ENCODE measurements at places on chromosomes 7 and 10.
A peak's percentile ranks its signal among the peaks of the same experiment; 100 is the strongest.

DNA sequence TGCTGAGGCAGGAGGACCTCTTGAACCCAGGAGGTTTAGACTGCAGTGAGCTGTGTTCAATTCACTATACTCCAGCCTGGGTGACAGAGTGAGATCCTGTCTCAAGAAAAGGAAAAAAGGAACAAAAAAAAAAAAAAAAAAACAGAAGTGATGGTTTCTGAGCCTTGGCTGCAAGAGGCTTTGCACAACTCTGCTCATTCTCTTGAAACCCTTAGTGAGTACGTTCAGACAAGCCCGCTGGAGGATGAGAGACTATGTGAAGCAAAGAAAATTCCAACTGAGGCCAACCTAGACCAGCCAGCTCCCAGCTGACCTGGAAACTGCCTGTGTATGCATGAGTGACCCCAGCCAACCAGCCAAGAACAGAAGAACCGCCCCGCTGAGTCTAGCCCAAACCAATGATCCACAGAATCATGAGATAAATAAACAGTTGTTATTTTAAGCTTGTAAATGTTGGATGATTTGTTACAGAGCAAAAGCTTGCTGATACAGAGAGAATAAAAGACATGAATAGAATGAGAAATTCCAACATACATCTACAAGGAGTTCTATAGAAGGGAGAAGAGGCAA is 50.6 kb upstream of the FZD9 start:
- DNase-seq: no peak

GRCh38 chr10:5547681-5547930 is 22.8 kb downstream of the CALML3 start:
- DNase-seq: no peak

DNA sequence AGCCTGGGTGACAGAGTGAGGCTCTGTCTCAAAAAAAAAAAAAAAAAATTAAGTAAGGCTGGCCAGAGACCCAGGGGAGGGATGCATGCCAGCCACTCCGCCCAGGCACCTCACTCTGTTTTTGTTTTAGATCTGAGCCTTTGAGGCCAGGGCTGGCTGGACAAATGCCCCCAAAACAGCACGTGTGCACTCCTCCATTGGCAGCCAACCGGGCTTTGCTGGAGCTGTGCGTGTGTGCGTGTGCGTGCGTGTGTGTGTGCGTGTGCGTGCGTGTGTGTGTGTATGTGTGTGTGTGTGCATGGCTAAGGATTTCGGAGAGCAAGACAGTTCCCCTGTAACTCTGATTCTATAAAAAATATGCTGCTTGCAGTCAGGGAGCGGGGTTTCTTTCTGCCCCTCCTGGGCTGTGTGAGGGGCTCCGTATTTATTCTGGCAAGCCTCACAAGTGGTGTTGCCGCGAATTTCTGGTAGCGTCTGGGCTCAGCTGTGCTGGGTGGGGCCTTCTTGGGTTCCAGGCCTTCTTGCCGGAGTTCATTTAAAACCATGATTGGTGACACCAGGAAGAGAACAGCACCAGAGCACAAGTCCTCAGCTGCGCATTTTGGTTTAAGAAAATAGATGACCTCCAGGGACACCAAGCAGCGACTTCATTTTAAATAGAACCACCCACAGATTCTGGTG is 28.1 kb upstream of the UNCX start:
- DNase-seq: no peak

DNA sequence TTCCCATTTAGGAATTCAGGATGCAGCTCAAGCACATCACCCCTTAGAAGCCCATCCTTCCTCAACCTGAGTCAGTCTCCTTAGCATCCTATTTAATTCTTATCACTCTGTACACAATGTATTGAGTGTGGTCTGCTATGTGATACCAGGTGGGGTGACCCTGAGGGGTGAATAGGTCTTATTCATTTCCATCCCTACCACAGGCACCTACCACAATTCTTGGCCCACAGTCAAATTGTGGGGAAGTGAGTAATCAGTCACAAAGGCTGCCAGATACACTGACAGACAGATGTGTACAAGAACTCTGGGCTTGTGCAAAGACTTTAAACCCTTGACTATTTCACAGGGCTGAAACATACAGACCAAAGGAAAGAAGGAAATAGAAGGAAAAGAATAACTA is 560.5 kb downstream of the PARD3 start:
- no peak for DNase-seq

DNA sequence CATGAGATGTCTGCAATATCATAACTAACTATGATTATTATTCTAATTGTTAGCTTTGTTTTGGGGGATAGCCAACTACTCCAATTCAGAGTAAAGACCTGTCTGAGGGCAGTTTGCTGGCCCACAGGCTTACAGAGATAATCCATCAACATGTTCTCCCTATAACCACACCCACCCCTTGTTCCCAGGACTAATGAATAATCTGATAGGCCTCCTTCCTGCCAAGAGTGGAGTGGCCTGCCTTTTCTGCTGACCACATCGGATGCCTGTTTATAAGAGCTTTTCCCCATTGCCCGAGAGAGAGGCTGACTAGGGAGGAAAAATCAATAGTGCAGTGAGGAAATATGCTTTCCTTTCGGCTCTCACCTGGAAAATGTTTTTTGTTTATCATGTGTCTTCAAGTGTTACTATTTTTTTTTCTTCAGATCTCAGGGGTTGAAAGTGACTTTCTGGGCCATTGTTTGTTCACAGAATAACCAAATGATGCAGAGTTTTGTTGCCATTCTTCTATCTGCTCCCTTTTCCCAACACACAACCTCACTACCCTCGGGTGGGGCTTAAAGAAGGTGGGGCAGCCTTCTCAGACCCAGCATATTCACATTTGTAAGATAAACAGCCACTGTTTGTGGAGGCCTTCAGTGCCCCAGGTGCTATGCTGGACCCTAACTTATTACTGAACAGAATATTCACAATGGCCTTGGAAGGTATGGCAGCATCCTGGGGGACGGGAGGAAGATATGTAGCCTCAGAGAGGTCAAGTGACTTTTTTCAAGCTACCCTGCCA is 38.4 kb downstream of the PLPP4 start:
- no peak for DNase-seq

DNA sequence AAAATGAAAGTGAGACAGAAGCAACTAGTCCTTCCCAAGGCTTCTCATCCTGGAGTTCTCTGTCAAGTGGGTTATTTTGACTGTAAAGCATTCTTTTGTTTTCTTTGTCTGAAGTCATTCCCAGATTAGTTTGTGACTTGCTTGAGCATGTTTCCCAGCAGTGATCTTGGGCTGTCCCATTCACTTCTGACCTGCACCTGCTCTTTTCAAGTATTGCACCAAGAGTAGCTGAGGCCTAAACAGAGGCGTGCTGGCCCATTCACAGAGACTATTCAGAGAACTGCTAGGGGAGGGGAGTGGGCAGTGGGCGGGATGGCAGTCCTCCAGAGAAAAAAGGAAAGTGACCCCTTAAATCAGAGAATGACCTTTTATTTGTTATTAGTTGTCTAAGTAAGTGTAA is 61.3 kb downstream of the CACNA2D1 start:
- DNase-seq: no peak

DNA sequence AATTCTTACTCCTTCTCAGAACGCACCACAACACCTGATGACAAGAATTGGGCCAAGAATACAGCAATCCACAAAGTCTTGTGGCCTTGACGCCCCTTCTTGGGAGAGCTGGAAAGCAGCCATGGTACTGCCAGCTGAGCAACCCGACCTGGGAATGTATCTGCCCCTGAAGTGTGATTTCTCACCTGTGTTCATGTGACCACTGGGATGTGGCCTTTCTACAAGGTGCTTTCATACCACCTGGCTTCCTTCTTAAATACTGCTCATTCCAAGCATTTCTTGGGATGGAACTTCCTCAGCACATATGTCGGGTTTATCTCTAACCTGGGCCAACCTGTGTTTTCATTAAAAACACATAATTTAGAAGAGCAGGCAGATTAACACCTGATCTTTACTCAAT is 72.1 kb downstream of the HTR7 start:
- no peak for DNase-seq

- DNase-seq: peak; percentile 18
Measured at GRCh38 chr7:2008101-2008935, 224.4 kb downstream of the MAD1L1 start.

DNA sequence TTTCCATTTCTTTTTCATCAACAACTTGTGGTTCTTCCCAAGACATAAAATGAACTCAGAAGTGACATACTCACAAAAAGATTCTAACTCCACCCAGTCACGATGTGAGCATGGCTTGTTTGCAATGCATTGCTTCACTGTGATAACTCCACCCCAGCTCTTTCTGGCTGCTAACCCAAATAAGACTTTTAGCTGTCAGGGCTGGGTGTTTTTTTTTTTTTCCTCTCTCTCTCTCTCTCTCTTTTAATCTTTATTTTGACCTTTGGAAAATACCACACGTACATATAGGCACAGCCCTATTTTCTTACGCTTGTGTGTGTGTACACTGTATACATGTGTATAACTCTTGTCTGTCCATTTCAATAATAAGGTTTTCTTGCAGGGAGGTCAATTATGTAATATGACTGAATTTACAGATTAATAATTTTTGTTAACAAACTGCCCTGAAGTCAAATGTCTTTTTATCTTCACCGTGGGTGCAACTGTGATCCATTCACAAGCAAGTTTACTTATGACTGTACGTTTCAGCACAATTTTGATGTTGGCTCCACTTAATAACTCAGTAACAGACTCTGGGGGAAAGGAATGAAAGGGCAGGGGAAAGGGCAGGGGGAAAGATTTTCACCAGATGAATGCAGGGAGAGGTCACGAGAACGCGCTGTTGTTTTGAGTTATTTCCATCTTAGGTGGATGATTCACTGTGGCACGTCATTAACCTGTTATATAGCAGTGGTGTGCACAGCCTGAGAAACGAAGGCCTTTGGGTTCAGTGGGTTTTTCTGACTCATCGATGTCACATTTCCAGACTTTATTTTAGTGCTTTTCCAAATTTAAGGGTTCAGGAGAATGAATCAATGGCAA is 49.1 kb downstream of the APBB1IP start:
- peak; percentile 40 for DNase-seq

- no peak for DNase-seq
Measured at GRCh38 chr10:130128922-130129321, 7.3 kb upstream of the GLRX3 start.

DNA sequence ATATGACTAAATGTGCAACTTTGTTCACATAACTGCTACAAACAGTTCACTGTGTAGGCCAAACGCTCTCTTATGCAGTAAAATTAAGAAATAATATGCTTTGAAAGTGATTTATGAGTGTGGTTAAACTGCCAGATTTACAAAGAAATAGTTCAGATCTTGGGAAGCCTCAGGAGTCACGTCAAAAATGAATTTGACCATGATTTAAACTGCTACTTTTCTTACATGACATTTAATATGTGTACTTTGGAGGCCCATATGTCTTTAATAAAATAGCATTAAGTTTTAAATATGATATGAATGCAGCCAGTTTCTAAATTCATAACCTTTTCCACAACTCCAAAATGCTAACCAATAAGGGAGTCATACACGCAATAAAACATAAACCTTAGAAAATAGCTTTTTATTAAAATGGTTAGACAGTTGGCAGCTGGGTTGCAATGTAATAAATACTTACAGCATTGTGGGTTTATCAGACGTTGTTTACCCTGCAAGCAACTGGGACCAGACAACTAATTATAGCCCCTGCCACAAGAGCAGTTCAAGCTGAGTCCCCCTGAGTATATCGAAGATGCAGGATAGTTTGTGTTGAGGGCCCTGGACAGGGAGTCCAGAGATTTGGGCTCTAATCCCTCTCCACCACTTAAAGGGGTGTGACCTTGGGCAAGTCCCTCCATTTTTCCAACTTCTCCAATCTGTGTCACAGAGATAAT is 640.4 kb downstream of the LRMDA start:
- DNase-seq: peak; percentile 42

DNA sequence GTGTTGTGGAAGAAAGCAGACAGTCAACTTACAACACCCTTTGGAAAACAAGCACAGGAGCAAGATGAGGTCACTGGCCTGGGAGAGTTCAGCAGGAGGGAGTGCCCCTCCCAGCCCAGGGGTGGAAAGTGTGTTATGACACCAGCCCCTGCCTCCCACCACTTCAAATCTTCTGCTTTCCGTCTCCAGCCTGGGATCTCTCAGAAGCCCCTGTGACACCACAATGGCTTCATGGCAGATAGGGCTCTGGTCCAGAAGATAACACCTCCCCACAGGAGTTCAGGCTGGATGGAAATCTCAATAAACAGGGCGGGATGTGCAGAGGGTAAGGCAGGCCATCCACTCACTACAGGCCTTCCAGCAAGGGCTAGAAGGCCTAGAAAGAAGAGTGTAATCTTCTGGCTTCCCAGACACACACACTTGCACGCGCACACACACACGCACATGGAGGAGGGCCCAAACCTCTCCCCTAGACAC is 48.7 kb upstream of the ZMIZ1 start:
- no peak for DNase-seq

- DNase-seq: peak; percentile 77
Measured at GRCh38 chr10:122021379-122021778, 32.4 kb downstream of the TACC2 start.

GRCh38 chr10:127734753-127735152 is 2.2 kb upstream of the FOXI2 start:
- no peak for DNase-seq

- no peak for DNase-seq
Measured at GRCh38 chr10:3006607-3007006, 60.7 kb upstream of the PFKP start.

DNA sequence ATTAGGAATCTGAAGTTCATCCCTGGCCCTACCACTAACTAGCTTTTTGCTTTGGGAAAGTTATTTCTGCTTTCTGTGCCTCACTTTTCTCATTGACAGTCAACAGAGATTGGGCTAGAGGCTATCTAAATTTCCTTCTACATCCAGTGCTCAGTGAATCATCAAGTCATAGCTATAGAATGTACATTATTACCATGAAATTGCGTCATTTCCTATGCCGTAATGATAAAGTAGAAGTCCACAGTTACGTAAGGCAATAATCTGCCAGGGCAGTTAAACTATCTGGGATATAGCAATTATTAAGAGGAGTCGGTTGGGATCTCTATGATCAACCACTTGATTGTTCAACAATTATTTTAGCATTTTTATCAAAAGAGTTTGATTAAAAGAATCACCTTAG is 64.4 kb downstream of the ITGB8 start:
- DNase-seq: no peak

DNA sequence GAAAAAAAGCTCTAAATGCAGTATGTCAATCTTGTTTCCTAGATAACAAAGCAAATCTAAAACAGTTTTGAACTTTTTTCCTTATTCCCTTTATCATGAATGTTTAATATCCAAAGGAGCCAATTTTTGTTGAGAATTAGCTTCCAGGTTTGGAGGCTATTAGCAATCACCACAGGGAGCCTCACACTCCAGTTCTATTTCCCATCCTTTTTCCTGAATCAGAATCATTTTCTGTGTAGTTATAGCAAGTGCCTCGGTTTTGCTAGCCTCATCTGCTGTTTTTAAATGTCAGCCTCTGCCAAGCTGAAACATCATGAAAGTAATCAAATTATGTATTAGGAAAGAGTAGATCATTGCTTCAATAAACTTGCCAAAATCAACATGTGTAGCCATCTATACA is 357.5 kb upstream of the LRGUK start:
- DNase-seq: no peak

- no peak for DNase-seq
Measured at GRCh38 chr7:134892963-134893362, 93.3 kb upstream of the AGBL3 start.

Data from left hindlimb (tissue), 1 donor.